Stimulated activated CD4-positive, alpha-beta T cell treated with anti-CD3 and anti-CD28 coated beads, Interleukin-4, amount 100 ng/mL, for 48 hours (primary cell): ENCODE measurements at places on chromosomes 5 and 9.

DNA sequence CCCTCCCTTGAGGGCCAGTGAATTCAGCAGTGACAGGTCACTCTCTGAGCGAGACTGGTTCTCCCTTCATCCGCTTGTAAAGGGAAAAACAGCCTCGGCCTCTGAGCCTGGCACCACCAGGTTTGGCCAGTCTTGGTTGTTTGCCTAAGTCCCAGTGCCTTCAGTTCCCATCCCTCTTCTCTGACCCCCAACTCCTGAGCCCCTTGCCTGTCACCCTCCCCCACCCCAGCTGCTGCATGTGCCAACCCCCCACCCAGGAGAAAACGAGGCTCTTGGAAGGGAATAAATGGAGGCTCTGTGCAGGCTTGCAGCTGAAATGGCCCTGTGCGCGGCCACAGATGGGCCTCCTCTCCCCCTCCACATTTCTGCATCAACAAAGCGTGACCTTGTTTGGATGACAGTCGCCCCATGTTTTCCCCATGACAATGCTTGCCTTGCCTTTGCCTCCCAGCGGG lies 3.1 kb downstream of the URM1 start:
- DNase-seq, result no peak

- DNase-seq, result no peak
Observed at GRCh38 chr9:73640971-73641370, 489.3 kb downstream of the ANXA1 start.

DNA sequence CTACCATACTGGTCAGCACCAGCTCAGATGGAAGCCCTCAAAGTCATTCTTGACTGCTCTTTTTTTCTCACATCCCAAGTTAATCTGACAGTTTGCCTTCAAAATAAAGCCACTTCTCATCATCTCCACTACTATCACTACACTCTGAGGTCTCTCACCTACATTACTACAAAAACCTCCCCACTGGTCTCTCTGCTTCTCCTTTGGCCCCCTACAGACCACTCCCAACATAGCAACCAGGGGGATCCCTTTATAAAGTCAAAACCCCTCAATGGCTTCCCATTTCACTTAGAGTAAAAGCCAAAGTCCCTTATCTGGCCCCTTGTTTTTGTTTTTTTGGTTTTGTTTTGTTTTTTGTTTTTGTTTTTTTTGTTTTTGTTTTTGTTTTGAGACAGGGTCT lies 4.6 kb downstream of the ARAP3 start:
- no peak for DNase-seq

DNA sequence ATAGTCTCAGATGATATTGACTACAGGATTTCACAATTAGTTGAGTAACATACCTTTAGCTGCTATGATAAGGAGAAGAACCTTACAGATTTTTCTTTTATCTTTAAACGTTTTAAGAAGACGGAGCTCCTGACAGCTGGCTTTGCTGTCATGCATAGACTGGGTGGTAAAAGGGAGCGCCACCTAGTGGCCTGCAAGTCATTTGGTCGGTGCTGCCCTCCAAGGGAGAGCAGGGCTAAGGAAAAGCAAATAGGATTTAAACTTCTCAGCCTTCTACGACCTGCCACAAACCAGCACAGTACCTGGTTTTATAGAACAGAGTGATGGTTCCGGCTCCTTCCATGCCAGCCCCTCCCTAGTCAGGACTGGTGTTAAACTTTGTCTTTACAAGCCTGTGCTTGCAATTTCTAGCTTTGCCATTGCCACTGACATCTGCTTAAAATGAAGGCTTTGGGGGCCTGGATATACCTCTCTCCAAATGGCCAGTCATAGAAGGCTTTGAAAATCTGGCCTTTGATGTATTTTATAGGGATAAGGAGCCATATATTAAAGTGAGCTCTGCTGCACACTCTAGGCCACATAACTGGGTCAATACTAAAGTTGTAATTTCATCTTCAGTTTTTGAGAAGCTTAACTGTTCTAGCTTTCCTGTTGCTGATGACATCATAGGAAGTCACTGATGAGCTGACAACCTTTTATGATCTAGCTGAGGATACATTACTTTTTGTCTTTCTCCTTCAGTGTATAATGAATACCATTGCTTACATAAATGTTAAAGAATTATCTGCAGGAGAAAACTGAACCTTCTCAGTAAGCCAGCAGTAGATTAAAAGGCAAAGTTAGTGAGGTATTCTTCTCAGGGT lies 31.1 kb upstream of the ADAMTSL1 start:
- peak; percentile 32 for DNase-seq

DNA sequence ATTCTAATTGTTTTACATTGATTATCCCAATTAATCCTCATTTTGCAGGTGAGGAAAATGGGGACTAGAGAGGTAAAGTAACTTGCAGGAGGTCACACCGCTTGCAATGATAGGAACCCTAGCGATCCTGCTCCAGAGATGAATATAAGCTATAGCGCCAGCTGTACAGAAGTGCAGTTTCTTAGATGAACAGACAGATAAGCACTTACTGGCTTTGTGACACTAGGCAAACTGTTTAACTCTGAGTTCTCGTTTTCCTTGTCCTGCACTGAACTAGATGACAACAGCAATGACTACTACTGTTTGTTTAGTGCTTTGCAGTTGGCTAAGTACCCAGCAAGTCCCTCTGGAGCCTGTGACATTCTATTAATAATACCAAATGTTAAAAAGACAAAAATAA lies 11.1 kb downstream of the LHX6 start:
- no peak for DNase-seq

GRCh38 chr5:107296572-107296971 lies 374.2 kb downstream of the EFNA5 start:
- no peak for DNase-seq

GRCh38 chr5:115776989-115777388 lies 39.5 kb downstream of the CDO1 start:
- no peak for DNase-seq

- DNase-seq, result no peak
Observed at GRCh38 chr9:104854613-104855012, 73.3 kb downstream of the ABCA1 start.

DNA sequence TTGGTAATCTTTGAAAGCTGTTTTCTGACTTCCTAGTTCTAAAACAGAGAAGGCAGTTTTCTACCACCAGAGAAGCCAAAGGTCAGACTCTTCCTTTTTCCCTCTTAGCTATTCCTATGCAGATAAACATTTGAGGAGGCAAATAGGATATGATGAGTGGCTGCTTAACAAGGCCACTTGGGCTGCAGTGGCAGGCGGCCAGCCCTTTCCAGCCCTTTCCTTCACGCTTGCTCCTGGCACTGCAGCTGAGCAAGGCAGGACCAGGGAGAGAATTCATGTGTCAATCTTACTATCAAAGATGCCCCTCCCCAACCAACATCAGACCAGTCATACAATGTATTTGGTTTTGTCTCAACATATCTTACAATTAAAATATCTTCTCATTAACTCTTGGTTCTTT lies 36.8 kb upstream of the RNF38 start:
- no peak for DNase-seq

DNA sequence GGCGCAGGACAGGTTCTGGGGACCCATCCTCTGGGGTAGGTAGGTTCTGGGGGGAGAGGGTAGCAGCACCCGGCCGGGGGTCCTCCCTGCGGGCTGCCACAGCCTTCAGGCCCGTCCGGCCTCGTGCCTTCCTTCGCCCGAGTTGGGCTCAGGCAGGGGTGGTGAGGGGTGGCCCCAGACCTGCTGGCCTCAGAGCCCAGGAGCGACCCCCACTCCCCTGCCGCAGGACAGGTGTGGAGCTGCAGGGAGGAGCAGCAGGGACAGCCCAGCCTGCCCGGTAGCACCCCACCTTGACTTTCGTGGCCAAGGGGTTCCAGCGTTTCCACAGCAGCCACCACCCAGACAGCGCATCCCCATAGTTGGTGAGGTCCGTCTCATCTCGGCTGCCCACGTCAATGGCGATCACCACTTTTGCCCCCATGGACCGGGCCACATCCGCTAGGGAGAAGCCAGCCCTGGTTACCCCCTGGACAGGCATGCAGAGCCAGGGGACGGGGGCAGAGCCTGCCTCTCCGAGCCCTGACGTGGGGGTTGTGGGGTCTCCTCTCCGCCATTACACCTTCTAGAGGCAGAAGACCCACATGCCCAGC lies 3.4 kb upstream of the NSMF start:
- no peak for DNase-seq

GRCh38 chr5:74616236-74617146 lies 24.0 kb downstream of the ENC1 start:
- DNase-seq, result no peak

GRCh38 chr9:98105006-98105405 lies 14.0 kb downstream of the TRIM14 start:
- DNase-seq, result no peak

DNA sequence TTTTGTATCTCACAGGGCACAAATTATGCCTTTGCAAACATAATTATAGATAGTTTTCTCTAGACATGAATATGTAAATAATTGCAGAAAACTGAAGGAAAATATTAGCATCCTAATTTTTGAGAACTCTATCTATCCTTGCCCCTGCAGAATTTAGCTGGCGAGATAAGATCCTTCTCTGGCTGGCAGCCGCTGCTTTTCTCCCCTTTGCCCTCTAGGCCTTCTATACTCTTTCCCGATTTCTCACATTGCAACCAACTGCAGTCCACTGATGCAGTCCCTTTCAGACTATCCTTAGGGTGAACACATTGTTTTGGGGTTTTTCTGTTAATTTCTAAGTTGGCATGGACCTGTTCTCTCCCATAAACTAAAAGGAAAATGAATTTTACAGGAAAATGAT lies 91.3 kb downstream of the CD180 start:
- DNase-seq, result no peak

DNA sequence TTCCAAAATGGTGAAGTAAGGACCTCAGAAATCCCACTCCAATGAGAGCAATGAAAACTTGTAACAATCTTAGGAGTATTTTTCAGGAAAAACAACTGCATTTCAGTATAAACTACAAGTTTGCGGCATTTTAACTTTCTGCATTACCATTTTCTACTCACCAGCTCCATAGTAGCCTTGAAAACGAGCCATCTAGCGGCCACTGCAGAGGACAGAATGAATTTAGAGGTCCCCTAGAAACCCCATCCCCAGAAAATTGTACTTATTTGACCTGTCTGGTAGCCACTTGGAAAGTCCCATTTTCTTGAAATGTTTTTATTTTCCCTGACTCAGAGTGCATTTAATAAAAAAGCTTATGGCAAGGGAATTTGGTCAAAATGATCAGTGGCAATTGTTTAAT lies 205.4 kb upstream of the ITGA1 start:
- DNase-seq, result no peak

DNA sequence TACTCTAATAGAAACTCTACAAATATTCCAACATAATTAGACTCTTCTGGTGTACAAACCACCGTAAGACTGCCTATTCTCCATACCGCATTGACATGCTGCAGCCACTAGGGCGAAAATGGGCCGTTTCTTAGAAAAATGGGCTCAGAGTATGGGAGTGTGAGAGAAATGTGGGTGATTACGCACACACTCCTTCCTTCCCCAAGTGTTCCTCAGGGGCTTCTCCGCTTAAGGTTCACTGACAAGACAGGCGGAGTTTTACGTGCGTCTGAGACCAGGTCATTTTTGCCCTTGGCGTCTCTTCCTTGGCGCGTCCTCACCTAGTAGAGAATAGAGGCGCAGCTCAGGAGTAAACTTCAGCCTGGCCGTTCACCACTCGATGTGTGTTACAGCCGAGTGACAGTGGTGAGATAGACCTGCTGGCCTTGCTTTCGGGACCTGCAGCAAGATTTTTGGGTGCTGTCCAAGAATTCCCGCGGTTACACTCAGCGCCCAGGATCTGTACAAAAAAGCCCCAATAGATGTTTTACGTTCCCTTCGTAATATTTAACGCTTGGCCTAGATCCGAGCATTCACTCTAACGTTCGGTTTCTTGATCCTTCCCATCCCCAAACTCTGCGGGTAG lies 1.8 kb upstream of the NTRK2 start:
- no peak for DNase-seq

DNA sequence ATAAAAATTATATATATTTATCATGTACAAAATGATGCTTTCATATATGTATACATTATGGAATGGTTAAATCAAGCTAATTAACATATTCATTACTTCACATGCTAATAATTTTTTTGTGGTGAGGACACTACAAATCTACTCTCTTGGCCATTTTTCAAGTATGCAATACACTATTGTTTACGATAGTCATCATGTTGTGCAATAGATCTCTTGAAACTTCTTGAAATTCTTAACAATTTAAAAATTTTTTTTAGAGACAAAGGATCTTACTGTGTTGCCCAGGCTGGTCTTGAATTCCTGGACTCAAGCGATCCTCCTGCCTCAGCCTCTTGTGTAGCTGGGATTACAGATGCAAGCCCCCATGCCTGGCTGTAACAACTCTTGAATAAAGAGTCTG lies 45.2 kb upstream of the SHOC1 start:
- DNase-seq, result no peak

GRCh38 chr9:134224567-134225093 lies 60.3 kb upstream of the RNU6ATAC start:
- no peak for DNase-seq

- no peak for DNase-seq
Observed at GRCh38 chr5:75243100-75243499, 6.4 kb upstream of the ANKRD31 start.

DNA sequence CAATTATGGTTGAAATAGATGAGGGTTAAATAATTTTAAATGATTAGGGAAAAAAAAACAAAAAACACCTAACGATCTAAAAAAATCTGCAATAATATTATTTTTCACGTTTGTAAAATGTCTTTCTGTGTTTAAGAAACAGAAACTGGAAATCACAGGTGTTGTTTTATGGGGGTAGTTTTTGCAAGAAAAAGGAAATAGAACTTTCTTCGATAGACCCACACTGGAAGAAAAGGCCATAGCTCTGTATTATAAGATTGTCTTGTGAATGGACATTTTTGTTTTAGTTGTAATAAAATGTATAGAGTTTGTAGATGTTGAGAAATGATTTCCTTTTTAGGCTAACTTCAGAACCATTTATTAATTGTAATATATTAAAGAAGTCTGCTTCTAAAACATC lies 5.5 kb downstream of the CSNK1G3 start:
- DNase-seq, result no peak

DNA sequence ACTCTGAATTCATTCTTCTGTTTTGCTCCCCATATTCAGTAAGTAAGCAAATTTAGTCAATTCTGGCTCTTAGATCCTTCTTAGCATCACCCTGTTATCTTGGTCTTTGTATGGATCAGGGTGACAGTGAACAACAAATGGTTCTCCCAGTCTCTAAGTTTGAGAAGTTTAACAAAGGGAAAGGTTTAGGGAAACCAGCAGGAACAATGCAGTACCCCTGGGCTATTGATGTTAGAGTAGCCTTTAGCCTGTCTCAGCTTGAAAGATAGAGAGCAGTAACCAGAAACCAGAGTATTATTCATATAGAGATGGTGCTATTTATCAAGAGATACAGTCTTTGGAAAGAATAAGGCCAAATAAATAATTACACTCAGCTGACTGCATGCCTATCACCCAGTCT lies 241.8 kb downstream of the CDH12 start:
- DNase-seq, result no peak

- DNase-seq, result no peak
Observed at GRCh38 chr9:69471433-69471832, 146.4 kb downstream of the ENTREP1 start.

GRCh38 chr9:79939819-79940218 lies 368.1 kb downstream of the TLE4 start:
- DNase-seq, result no peak
